Myocyte (in vitro differentiated cells): ENCODE measurements at places on chromosomes 7 and 10.
A peak's percentile ranks its signal among the peaks of the same experiment; 100 is the strongest.

DNA sequence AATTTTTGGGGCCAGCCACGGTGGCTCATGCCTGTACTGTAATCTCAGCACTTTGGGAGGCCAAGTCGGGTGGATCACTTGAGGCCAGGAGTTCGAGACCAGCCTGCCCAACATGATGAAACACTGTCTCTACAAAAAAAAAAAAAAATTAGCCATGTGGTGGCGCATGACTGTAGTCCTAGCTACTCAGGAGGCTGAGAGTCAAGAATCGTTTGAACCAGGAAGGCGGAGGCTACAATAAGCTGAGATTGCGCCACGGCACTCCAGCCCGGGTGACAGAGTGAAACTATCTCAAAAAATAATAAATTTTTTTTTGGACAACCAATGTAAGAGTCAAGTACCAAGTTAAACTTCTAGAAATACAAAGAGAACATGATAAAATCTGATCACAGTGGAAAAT, 164.6 kb downstream of the AVL9 start:
- no peak for DNase-seq

DNA sequence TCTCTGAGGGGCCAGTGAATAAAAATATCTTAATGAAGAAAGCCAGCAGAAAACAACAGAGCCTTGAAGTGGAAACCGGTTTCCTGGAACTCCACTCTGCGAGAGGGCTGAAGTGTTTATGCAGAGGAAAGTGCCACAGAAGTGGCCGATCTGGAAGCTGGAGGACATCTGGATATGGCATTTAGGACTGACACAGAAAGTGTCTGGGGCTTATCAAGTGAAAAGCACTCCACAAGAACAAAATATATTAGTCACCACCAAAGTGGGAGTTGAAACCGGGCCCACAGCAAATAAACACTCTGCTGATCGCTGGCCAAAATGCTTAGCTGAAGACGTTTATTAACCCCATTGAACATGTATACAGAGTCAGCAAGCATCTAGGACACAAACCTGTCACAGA, 7.8 kb downstream of the NOD1 start:
- peak; percentile 55 for DNase-seq

DNA sequence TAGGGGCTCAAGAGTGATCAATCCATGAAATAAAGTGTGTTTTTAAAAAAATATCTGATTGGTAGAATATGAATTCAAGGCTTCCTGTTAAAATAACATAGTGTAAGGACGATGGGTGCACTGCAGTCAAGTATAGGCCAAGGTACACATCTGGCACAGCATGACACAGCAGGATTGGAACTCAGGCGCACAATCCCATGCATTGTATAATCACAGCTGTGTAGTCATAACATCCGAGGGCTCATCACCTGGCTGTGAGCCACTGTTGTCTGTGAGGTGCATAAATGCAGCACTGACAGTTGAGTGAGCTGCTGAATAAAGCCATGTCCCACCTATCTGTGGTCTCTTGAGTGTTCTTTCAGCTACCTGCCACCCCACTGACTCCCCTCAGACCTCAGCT, 142.3 kb upstream of the HPS1 start:
- DNase-seq: no peak

DNA sequence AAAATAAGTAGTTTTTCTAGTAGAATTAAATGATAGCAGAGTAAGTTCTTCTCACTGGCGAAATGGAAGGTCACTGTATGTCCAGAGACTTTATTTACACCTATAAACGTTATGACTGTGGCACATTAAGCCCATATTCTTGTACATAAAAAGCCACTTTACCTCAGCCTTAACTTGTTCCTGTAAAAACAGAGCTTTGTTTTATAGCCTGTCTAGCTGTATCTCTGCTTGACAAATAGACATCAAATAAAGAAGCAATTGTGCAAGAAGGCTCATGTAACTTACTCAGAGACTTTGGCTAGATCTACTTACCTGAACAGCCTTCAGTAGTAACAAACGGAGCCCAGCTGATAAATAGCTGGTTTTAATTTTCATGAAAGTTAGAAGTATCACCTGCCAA, 324.1 kb upstream of the BMPER start:
- no peak for DNase-seq

- no peak for DNase-seq
Measured at GRCh38 chr7:17745610-17746009, 194.7 kb downstream of the SNX13 start.

- DNase-seq: no peak
Measured at GRCh38 chr10:131437556-131438475, 126.3 kb upstream of the TCERG1L start.

DNA sequence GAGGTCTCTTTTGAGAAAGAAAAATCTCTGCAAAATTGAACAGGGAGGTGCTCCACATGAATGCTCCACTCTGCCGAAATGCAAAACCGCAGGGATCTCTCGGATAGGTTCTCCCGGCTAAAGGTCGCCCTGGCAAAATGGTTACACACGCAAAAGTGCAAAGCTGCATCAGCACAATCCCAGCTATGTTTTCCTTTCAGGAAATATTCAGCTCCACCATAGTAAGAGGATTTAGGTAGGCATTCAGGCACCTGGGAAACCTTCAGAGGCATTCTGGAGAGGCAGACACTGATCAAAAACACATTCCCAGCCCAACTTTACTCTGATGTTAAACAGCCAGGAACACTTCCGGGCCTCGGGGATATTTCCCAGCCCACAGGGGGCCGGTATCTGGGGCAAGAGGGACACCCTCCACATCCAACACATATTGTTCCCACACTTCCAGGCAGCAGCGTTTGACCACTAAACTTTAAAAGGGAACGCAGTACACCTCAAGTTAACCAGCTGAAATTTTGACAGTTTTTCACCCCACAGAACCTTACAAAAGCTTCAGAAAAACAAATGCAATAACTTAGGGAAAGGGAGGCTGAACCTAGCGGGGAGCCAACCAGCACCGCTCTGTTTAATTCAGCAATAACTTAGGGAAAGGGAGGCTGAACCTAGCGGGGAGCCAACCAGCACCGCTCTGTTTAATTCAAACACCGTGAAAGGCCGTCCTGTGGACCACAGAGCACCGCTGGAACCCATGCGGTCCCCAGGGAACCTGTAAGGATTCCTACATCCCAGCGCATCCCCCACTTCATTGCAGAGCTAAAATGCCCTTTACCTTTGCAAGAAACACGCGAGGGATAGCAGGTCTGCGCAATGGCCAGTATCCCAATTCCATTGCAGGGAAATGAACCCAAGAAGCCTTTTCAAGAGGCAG, 45.9 kb downstream of the TNS3 start:
- no peak for DNase-seq
